ENCODE measurements at places on chromosomes 16 and 17.

DNA sequence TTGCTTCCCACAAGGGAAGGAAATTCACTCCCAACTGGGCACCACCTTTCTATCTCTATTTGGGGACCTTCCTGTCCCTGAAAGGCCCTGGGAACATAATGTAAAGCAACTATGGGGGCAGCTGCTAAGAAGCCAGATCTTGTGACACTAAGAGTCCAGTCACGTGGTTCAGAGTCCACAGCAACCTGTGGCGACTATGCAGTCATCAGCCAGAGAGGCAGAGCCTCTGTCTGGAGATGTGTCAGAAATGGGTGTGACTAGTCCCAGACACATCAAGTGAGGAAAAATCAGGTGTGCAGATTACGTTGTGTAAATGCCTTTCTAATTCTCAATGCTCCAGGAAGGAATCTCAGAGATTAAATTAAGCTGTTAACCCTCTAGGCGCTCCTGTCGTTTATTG lies 26.6 kb upstream of the SKAP1 start:
- no peak for DNase-seq

DNA sequence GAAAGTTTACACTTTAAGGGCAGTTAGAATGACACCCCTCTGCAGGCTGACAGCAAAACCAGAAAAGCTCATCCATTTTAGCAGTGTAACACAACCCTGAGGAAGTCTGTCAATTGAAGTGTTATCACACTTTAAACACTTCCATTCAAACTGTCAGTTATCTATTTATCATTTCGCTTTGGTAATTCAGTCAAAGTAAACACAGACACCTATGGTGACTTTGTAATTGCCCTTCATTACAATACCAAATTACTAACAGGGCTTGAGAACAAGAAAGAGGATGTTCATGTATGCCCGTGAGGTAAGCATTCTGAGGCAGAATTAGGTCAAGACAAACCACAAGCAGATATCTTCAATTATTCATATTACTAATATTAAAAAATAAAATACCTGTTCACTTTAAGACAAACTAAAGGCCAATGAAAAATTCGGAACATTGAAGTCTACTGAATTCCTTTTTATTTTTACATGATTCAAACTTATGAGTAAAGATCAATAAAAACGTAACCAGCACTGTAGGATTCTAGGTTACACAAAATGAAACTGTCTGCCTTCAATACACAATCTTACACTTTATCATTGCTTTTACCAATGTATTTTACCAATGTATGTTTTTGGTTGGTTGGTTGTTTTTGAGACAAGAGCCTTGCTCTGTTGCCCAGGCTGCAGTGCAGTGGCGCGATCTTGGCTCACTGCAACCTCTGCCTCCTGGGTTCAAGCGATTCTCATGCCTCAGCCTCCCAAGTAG lies 57.1 kb downstream of the BRIP1 start:
- no peak for DNase-seq

GRCh38 chr16:89377453-89377848 lies 112.9 kb downstream of the ANKRD11 start:
- no peak for DNase-seq

GRCh38 chr16:73179705-73180331 lies 131.9 kb upstream of the ZFHX3 start:
- DNase-seq: no peak

GRCh38 chr16:72832621-72833248 lies 215.2 kb downstream of the ZFHX3 start:
- peak; percentile 69 for DNase-seq

DNA sequence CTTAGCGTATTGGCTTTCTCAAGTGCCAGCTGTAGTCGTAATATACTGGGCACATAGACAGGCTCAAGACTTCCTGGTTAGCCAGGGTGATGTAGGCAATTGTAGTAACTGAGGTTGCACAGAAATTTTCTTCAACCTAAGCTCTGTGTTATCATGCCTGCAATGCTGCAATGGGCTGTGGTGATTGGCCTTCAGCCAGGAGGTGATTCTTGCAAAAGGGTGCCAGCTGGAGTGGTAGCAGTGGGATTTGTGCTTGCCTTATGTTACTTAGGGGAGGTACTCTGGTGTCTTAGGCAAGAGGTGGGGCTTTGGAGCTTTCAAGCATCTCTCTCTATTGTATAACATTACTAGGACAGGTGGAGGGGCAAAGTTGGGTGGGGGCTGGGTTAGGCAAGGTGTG lies 495.1 kb downstream of the CDH11 start:
- no peak for DNase-seq

GRCh38 chr16:71727551-71728324 lies 3.2 kb upstream of the PHLPP2 start:
- no peak for DNase-seq

DNA sequence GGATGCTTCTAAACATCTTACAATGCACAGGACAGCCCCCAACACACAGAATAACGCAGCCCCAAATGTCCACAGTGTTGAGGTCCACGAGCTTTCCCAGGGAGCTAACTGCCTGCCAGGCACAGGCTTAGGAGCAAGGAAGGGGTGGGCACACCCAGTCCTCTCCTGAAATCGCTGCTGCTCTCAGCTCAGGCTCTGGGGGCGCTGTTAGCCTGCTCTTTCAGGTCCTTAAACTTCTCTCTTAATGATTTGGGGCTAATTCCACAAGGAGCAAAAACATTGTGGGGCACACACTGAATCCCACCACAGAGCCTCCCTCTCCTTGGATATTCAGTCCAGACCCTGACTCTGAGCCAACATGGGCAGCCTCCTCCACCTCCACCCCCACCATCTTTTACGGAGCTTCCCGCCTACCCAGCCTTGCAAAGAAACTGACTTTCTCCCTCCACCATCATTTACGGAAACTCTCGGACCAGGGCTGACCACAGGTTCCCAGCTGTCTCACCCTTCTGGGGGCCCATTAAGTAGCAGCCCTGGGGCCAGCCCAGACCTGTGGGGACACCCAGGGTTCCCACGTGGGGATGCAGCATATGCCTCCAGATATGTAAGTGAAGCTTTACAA lies 1.1 kb downstream of the CD300H start:
- DNase-seq: peak; percentile 52

DNA sequence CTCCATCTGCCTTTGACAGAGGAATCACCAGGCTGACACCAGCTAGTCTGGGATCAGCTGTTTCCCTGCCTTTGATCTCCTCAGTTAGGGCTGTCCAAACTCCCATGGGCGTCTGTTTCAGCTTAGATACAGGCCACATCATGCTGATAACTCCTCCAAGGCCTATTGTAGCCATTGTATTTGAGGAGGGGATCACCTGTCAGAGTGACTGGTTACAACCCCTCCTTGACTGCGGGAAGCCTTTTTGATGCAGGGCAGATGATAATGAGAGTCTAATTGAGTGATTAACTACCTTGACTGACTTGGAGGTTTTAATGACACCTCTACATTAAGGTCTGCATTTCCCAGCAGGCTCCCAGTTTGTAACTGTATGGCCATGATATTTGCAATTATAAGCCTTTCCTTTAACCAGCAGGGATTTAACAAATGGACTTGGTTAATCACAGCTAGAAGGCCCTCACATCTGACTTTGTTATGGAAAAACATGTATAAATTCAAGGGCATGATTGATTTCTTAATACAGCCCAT lies 863.5 kb downstream of the KCNJ2 start:
- no peak for DNase-seq

DNA sequence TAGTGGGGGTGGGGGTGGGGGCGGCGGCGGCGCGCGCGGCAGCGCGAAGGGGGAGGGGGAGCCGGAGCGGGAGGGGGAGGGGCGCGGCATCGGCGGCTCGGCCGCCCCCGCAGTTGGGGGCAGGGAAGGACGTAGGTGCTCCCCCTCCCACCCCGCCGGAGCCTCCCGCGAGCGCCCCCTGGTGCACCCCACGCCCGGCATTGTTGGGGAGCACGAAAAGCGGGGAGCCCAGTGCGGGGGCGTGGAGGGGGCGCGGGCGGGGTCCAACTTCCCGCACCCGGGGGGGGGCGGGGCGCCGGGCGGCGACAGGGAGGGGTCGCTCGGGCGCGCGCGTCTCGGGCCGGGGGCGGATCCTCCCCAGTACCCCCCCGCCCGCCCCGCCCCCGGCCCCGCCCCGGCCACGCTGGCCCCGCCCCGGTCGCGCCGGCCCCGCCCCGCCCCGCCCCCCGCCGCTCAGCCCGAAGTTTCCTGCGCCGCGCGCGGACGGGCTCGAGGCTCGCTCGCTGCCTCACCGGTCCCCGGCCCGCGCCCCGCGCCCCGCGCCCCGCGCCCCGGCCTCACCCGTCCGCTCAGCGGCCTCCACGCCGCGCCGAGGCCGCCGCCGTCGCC lies at the start of gene CACNA1H:
TSS of gene CACNA1H (plus strand) at position 456 of the 609 bp plus-strand sequence. CDS start 632 bp downstream, outside the sequence.
- no peak for DNase-seq

- no peak for DNase-seq
These were observed 3.3 kb upstream of the CSNK2A2 start for GRCh38 chr16:58201163-58201562.

DNA sequence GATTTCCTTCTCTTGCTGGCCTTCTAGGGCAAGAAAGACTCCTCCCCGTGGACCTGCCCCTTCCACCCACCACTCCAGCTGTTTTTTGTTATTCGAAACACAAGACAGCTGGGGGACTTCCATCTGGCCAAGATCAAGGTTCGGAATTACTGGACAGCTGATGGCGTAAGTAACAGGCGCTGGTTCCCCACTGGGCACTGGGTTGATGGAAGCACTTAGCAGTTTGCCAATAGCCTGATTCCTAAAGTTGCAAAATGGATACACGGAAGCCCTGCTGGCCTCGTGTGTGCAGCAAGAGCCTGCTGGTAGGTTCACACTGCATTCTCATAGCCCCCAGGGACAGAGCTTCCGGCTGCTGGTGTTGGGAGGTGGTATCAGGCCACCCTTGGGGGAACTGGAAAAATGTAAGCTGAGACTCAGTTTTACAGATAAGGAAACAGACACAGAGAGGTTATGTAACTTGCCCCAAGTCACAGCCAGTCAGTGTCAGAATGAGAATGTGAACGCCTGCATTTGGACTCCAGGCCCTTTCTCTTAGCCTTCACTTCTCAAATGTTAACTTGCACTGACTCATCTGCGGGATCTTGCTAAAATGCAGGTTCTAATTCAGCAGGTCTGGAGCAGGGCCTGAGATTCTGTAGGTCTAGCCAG lies 171.7 kb downstream of the KATNIP start:
- DNase-seq: no peak

- no peak for DNase-seq
These were observed 4.0 kb upstream of the PERCC1 start for GRCh38 chr16:1426734-1427471.

GRCh38 chr16:50367777-50368409 lies 895 bp downstream of the BRD7 start:
- no peak for DNase-seq

DNA sequence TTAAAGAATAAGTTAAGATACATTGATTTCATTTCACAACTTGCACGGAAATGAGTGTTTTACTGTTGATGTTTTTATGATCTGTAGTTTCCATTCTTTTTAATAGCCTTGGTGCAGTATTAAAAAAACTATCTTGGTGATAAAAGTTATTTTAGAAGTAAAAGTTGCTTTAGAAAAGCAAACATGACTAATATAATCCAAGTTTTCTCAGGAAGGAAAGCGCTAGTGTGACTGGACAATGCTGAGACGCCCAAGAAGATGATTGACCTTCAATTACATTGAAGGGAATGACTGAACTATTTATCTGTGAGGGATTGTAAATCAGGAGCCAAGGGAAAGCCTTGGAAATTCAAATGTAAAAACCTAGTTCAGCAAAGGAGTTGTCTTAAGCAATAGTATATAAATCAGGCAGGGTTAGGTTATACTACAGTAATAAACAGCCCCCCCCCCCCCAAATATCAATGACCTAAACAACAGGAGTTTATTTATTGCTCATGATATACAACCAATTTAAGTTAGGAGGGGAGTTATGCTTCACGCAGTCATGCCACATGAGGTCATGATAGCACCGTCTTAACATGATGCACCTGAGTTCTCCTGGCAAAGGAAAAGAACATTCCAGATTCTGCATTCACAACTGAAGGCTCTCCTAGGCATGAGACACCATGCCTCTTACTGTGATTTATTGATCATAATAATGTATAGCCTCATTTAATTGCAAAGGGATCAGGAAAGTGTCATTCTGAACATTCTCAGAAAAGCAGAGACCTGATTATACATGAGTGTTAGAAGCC lies 443.8 kb downstream of the CDH13 start:
- DNase-seq: no peak

DNA sequence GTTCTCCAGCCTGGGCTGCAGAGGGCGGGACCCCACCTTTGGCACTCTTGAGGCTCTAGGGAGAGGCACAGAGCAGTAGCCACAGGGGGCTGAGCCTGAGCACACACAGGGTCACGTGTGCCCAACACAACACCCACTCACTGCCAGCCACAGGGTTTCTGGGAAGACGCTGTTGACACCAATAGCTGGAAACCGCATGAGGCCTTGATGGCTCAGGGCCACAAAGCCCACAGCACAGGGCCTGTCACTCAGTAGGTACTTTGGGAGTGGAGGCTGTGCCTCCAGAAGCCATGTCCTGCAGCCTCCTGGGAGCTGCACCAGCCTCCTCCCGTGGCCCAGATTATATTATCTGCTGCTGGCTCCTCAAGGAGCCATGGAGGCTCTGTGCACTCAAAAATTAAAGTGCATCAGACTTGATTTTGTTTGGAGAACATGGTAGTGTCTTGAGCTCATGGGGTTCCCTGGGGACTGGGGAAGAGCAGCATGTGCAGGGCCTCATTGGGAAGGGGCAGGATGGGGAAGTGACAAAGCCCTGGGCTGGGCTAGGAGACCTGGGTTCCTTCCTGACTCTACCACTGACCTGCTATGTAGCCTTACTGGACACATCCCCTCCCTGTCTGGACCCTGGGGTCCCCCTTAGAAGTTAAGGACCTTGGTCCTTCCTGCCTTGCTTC lies 12.5 kb upstream of the SREBF1 start:
- no peak for DNase-seq

GRCh38 chr17:77708936-77709335 lies 249.6 kb upstream of the TNRC6C start:
- DNase-seq: no peak

GRCh38 chr17:74852237-74853047 lies 7.2 kb downstream of the GRIN2C start:
- no peak for DNase-seq

DNA sequence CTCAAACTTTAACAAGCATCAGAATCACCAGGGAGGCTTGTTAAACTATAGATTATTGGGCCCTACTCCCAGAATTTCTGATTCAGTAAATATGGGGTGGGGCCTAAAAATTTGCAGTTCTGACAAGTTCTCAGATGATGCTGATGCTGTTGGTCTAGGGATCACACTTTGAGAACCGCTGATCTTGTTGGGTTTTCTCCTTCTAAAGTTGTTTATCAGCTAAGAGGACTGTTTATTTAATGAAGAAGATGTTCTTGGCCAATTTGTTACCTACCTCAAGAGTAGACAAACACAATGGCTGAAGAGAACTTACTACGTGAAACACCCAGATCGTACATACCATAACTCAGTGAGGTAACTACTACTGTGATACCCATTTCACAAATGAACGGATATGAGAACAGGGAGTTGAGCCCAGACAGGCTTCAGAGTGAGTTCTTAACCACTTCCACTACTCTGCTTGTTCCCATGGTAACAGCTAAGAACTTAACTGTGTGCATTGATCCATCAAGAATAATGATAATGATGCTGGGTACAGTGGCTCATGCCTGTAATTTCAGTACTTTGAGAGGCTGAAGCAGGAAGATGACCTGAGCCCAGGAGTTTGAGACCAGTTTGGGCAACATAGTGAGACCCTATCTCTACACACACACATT lies 85.3 kb upstream of the NSRP1 start:
- no peak for DNase-seq

Data from H54 (cell line).